Cardiac atrium fibroblast (primary cell): ENCODE measurements at places on chromosomes 6 and 20. TPM values are rescaled to one million over a fixed set of nuclear protein-coding genes. Genes with fewer than 3 reads are reported as not detected.

The ESF1 gene
- 1.4 and 6.5 TPM in 2 replicates for total RNA-seq

The PGC gene
- not detected in 2 replicates for total RNA-seq

The HLA-DMB gene
- not detected in 2 replicates for total RNA-seq

The AURKA gene
- total RNA-seq = 17.0 and 20.1 TPM in 2 replicates

The EEF1E1 gene
- total RNA-seq = 12.6 and 52.8 TPM in 2 replicates

The SFTA2 gene
- not detected in 2 replicates for total RNA-seq

The TP53TG5 gene
- total RNA-seq = not detected in 2 replicates

The FANCE gene
- total RNA-seq = 2.6 and 4.3 TPM in 2 replicates

The WFDC5 gene
- not detected in 2 replicates for total RNA-seq

The SOD2 gene
- total RNA-seq = 78.0 and 863 TPM in 2 replicates

The TMEM74B gene
- 1.1 and 1.5 TPM in 2 replicates for total RNA-seq

The TEAD3 gene
- 12.5 and 13.0 TPM in 2 replicates for total RNA-seq

The NMBR gene
- total RNA-seq = not detected in 2 replicates

The ZNF311 gene
- total RNA-seq = 0.97 and 1.1 TPM in 2 replicates

The PRKN gene
- 1.1 and 1.4 TPM in 2 replicates for total RNA-seq

The C6orf15 gene
- not detected in 2 replicates for total RNA-seq

The OXT gene
- not detected in 2 replicates for total RNA-seq

The LAMA2 gene
- total RNA-seq = 214 and 220 TPM in 2 replicates

The ATP5F1E gene
- total RNA-seq = 22.0 and 23.8 TPM in 2 replicates

The BAK1 gene
- 7.8 and 10.5 TPM in 2 replicates for total RNA-seq
